ENCODE measurements at places on chromosomes 2 and 18.

GRCh38 chr18:55787536-55788073 lies 199.6 kb upstream of the TCF4 start:
- no peak for DNase-seq

- no peak for DNase-seq
These were observed 36.0 kb downstream of the GCA start for GRCh38 chr2:162379719-162380580.

GRCh38 chr18:79631096-79631507 lies 48.5 kb upstream of the CTDP1 start:
- no peak for DNase-seq

DNA sequence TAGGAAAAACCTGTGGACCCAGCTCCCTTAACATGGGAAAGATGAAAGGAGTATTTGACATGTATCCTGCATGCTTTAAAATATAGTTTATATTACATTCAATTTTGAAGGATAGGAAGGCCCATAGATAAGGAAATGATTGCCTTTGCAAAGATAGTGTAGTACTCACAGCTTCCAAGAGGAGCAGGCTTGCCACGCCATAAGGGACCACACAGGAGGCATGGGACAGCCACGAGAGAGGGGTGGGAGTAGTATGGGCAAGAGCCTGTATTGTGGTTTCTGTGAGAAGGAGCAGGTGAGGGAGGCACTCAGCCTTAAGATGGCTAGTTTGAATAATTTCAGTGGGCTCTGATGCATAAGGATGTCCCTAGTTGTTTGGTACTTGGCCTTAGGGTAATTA lies 740.3 kb downstream of the SATB2 start:
- no peak for DNase-seq

- DNase-seq, result no peak
These were observed 1097.2 kb downstream of the TDRD15 start for GRCh38 chr2:22221006-22221405.

DNA sequence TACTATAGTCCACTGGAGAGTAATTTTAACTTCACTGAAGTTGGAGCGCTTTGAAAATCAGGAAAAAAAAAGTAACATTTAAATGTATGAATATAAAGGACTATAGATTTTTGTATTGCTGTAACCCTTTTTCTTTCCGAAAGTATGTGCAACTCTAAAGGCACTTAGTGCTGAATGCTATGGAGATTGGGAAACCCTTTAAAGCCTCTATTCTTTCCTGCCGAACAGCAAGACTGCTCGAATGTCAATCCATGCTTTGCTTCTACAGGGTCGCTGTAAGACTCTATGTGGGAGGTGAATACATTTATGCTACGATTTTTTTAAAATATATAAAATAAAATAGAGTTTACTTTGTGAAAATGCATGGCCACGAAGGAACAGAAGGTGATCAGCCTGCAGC lies 825 bp downstream of the GRB14 start:
- peak; percentile 12 for DNase-seq

- peak; percentile 57 for DNase-seq
These were observed 48.2 kb downstream of the ADI1 start for GRCh38 chr2:3470856-3471737.

- peak; percentile 87 for DNase-seq
These were observed 167.6 kb upstream of the ACAA2 start for GRCh38 chr18:49980896-49981295.

DNA sequence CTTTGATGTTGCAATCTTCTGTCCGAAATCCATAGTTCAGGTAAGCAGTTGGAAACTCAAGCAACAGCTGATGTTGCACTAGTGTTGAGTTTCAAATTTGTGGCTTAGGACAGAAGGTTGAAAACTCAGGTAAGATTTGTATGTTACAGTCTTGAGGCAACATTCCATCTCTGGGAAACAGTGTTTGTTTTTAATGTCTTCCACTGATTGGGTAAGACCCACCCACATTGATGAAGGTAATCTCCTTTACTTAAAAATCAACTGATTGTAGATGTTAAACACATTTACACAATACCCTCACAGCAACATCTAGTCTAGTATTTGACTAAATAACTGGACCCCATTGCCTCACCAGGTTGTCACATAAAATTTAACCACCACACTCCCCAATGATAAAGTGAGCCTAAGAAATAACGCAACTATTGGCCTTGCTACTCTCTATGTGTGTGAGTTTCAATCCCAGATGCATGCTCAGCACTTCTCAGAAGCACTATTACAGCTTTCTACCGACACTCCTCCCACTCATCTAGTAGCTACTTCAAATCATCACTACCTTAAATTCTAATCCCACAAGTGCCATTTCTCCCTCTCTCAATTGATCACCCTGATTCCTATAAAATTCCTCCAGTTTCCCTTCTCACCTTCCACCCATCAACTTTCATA lies 164.0 kb downstream of the MBD2 start:
- no peak for DNase-seq

DNA sequence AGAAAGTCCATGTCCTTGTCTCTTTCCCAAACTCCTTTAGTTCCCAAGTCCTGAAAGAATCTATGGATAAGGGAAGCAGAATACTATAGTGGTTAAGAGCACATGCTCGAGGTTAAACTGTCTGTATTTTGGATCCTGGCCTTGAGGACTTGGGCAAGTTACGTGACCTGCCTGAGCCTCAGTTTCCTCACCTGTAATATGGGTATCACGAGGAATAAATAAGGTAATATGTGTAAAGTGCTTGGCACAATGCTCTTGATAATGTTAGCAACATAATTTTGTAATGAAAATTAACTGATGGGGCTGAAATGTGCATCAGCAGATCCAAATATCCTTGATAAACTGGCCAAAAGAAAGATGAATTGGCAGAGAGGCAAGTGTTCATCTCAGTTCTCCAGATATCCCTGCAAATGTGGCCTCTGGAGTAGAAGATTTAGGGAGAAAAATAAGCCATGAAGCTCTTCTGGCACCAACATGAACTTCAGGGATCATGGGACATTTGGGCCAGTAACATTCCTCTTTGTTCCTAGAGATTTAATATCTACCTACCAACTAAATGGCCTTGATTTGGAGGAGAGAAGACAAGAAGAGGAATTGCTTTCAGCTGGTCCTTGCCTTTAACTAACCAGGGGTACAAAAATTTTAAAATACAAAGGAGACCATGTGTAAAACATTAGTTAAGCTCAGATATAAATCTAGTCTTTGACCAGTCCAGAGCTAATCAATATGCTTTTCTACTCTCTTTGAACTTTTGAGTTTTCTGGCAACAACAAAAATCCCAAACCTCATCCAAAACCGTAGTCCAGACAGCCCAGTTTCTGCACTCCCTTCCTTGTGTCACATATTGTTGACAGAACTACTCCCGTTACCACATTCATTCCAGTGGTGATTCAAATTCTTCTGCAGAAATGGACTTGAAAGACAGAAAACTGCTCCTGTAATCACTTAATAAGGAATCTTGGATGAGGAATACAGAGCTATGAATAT lies 52.7 kb upstream of the EML4 start:
- DNase-seq, result peak; percentile 80

GRCh38 chr18:26803643-26804042 lies 61.9 kb downstream of the AQP4 start:
- no peak for DNase-seq

GRCh38 chr2:99600981-99601651 lies 111.3 kb upstream of the REV1 start:
- DNase-seq, result no peak

DNA sequence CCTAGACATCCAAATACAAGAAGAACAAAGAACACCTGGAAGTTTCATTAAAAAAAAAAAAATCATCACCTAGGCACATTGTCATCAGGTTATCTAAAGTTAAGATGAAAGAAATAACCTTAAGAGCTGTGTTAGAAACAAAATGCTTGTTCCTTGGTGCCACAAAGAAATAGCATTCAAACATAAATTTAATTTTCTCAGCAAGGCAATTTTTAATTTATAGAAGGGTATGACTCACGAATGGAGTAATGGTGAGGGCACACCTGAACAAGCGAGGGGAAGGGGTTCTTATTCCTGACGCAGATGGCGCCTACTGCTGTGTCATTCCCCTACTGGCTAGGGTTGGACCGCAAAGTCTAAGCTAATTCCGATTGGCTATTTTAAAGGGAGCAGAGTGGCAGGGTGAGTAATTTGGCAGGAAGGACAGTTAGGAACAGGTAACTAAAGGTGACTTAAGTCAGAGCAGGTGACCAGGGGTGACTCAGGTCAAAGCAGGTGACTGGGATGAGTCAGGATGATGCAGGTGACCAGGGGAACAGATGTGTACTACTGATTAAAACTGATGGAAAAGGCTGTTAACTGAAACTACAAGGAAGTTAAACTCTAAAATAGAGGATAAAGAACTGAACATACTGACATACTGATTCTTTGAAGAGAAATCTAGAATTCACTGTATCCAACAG lies 30.0 kb upstream of the TWSG1 start:
- no peak for DNase-seq

GRCh38 chr18:42649331-42650035 lies 466.0 kb downstream of the RIT2 start:
- no peak for DNase-seq

DNA sequence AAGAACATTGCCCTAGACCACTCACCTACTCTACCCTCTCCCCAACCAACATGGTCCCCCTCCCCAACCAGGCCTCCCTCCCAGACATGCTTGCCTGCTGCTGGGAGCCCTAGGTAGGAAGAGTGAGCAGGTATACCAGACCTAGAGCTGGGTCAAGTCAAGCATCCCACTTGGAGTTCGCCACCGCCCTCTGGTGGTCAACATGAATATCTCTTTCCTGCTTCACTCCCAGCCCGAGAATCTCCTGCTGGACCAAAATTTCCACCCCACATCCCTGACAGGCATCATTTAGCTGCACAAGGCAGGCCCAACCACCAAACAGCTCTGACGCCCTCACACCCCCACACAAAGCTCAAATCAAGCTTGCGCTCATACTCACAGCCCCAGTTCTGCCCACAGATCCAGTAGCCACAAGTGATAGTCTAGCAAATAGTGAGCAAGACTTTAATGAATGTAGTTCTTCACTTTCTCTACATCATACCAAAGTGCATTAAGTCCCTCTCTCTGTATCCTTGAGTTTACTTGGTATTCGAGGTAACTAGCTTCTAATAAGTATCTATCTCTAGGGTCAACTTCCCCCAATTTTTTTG lies 116.0 kb downstream of the TNS1 start:
- DNase-seq, result peak; percentile 82

DNA sequence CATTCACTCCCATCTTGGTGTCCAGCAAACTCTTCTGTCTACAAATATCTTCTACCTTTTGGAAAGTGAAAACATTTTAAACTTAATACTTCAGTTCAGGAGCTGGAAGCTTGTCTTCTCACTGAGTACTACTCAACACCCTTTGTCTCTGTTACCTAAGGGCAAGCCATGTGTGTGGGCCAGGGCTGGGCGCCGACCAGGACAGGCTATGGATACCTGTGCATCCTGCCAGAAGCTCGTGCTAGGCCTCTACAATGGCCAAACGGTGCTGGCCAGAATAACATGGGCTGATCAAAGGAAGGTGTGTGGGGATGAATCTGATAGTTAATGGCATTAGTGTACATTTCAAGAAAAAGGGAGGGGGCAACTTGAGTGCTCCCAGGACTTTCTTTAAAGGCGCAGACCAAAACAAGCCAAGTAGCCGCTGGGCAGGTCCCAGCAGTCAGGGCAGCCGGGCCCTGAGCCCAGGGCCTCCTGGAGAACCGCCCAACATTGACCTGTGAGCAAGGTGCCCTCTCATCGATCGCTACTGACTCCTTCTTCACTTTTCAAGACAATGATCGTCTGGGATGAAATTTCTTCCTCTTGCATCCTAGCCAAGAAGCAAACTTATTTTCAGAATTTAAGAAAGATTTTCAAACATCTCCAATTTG lies 29.0 kb upstream of the ID2 start:
- no peak for DNase-seq

DNA sequence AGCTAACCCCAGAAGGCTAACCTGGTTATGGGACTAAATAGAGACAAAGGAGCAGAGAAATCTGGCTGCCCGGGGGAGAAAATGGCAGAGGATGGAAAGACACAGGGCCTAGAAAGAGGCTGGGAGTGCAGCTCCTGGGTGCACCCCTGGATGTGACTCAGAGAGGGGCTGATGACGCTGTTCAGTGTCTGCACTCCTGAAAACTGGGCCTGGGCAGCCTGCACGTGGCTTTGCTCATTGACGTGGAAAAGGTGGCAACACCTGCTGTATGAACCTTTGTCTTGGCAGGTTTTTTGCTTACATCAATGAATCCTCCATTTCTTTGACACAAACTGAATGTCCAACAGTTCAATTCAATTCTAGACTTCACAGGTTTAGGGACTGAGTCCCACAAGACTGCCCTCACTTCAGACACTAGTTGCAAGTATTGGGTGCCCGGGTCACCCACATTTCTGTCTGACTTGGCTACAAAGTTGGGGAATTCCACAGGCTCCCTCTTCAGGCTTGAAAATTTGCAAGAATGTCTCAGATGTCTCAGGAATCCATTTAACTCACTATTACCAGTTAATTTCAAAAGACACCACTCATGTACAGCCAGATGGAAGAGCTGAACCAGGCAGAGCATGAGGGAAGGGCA lies 47.3 kb upstream of the PUM2 start:
- no peak for DNase-seq

- no peak for DNase-seq
These were observed 55.9 kb downstream of the LDAH start for GRCh38 chr2:20766798-20767644.

DNA sequence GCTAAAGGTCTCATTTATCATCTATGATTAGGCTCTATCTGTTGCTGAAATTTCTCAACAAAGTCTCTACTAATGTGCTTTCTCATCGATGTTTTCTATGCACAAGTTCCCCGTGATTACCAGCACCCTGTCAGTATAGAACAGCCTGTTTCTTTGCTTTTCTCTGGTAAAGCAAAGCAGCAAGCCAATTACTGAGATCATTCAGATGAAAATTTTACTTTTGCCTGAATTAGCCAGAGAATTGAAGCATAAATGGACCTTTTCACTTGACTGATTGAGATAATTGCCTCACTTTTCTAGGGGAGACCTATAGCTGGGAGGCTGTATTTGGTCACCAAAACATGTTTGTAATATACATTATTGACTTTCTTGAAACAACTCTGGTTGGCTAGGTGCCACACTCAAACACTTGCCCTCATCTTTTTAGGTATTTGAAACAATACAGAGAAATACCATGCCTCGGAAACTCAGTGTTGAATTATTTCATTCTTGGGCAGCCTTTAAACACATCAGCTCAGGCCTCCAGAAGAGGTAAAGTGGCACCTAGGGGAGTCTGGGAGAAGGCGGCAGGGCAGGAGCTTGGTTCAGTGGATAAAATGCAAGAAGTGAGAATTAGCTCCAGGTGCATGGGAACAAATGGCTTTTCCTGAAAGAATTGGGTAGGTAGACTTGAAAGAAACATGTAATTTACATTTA lies 96.2 kb downstream of the GALNT3 start:
- no peak for DNase-seq

DNA sequence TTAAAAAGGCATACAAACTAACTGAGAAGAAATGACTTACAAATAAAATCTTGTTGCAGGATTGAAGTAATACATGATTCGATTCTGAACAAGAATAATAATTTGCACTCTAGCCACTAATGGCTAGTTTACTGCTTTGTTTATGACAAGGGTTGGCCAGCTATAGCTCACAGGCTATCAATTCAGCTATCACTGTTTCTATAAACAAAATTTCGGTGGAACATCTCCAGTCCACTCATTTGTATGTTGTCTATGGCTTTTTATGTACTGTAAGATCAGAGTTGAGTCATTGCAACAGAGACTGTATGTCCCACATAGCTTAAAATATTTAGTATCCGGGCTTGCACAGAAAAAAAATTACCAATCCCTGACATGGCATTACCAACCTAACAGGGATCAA lies 543.7 kb upstream of the CNTNAP5 start:
- DNase-seq, result no peak

- DNase-seq, result peak; percentile 55
These were observed 1462.8 kb upstream of the LRRTM1 start for GRCh38 chr2:81767187-81767912.

Data from muscle of leg (tissue), 16 donors.